NCI-H2081 treated with DMSO at 0.1 percent for 48 hours (cell line): ENCODE measurements at places on chromosomes 13 and 19.

DNA sequence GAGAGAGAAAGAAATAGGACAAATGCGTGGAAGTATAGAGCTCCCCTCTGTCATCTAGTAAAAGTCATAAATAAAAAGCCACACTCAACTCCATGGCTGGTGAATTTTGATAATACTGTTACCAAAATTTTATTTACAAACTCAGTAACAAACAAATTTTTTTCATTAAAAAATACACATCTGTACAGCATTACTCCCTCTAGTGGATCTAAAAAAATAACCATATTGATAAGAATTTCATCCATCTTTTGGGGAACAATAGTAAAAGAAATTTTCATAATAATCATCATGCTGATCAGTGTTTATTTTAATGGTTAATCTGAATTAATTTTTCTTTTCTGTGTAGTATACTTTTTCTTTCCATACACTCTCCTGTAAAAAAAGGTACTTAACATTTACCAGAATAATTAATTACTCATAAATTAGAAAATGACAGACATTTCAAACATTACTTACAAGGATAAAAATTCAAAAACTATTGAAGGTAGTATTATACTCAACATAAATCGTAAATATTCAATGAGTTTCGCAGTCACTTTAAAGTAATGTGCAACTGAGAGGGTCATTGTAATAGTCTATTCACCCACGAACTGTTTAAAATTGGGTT is 173.5 kb upstream of the LSM14A start:
- DNase-seq, result no peak

- no peak for DNase-seq
Observed at GRCh38 chr13:43894438-43894837, 14.7 kb downstream of the LACC1 start.

GRCh38 chr13:52786766-52787165 is 47.1 kb upstream of the CNMD start:
- DNase-seq, result no peak

DNA sequence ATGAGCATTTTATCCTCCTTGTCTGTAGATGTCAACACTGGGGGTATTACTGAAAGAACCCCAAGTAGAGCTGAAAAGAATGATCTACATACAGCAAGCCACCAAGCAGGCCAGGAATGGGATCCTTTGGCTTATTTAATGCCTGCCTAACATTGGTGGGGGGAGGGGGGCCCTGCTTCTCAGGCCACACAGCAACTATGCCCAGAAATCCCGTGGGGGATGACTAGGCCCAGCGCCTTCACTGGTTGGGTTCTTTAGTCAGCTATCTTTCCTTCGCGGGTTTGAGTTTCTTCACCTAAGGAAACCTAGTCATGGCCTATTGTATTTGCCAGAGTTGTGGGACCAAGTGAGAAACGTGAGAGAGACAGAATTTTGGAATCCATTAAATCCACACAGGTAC is 80.5 kb downstream of the CCNA1 start:
- DNase-seq, result no peak

GRCh38 chr13:30806784-30807183 is 71.4 kb downstream of the ALOX5AP start:
- DNase-seq, result no peak

GRCh38 chr13:83298617-83299016 is 583.7 kb downstream of the SLITRK1 start:
- no peak for DNase-seq

DNA sequence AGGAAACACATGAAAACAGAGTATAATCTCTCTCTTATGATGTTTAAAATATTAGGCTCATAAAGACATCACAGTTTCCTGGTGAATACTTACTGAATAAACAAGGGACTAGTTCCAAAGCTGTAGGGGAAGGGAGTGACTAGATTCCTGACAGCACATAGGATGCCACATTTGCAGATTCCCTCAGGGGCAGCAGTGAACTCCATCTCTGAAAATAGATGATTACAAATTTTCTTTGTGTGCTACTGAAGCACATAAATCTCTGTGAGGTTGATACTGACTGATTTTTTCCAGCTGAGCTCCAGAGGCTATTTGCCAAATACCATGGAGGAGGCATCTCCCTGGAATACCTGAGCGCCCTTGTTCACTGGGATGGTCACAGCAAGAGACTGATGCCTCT is 77.3 kb downstream of the FGF9 start:
- no peak for DNase-seq

DNA sequence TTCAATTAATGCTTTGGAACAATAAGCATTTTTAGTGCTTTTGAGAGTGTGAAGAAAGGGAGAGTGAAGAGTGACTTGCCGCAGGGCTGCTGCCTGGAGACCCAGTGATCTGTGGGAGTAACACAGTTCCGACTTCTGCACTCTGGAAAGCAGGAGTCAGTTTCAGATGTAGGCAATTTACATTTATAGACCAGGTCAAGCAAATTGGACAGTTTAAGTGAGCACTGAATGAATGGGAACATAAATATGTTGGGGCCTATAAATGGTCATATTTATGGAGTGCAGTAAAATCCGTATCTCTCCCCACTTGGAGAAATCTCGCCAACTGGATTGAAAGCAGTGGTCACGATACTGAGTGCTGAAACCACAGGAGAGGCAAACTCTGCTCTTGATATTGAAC is 9.4 kb upstream of the SHISA2 start:
- DNase-seq, result no peak

- no peak for DNase-seq
Observed at GRCh38 chr13:73603646-73604045, 530.6 kb downstream of the KLF12 start.

GRCh38 chr19:3161453-3161852 is 17.1 kb upstream of the S1PR4 start:
- no peak for DNase-seq
